ENCODE measurements at places on chromosomes 5 and 9.
A peak's percentile ranks its signal among the peaks of the same experiment; 100 is the strongest.

- no peak for DNase-seq
Observed at GRCh38 chr5:177035976-177036375, 13.5 kb downstream of the ZNF346 start.

GRCh38 chr5:56116599-56117141 is 116.5 kb downstream of the ANKRD55 start:
- DNase-seq = no peak

DNA sequence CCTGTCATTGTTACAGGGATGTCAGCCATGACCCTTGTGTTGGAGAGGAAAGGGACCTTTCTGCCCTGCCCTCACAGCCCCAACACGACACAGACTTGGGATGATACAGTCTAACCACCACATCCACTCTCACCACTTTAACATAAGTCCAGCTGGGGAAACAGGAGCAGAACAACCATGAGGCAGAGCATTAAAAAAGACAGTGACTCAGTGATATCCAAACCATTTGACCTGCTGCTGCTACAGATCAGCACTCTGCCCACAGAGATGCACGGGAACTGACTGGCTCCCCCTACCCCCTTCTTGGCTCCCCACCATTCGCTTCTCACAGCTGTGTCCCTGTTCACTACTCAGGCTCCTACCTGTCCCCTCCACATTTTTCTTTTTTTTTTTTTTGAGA is 458.6 kb downstream of the ZNF608 start:
- no peak for DNase-seq

DNA sequence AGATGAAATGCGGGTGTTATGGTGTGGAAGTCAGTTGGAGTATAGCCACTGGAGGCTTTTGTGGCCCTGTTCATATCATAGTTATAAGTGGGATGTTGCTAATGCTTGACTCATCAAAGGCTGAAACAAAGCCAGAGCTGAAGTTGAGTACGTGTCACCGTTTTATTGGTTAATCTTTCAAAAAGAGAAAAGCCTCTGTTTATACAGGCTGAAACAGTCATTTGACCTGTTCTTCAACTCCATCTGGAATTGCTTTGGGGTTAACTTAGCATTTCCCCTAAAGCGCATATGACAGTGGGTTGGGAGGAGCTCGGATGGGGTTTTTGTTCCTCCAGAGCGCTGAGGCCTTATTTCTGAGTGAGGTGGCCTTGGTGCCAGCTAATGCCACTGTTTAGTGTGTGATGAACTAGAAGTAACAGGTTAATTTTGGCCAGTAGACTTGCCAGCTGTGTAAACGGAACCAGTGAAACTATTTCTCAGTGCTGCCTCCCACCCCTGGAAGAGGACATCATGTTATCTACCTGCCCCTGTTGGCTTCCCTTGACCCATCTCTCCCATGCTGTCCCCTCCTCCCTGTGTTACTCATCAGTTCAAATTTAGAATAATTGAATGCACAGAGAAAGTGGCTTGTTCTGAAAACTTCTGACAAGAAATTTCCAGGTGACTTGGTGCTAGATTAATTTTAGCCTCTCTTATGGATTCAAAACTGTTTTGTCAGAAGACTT is 34.2 kb downstream of the MTAP start:
- no peak for DNase-seq

DNA sequence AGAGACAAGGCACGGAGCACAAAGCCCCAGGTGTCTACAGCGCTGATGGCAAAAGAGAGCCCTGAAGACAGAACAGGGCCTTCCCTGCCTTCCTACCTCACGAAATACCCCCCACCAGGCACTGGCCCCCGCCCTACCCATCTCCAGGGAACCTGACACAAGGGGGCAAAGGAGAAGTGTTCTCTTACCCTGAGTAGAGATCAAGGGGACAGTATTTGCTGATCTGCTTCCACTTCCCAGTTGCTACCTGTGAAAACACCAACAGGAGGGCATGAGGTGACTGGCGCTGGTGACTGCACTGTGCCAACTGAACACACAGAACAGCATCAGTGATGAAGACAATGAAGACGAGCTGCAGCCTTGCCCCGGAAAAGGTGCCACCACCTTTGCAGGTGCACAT is 27.4 kb downstream of the IPPK start:
- no peak for DNase-seq

DNA sequence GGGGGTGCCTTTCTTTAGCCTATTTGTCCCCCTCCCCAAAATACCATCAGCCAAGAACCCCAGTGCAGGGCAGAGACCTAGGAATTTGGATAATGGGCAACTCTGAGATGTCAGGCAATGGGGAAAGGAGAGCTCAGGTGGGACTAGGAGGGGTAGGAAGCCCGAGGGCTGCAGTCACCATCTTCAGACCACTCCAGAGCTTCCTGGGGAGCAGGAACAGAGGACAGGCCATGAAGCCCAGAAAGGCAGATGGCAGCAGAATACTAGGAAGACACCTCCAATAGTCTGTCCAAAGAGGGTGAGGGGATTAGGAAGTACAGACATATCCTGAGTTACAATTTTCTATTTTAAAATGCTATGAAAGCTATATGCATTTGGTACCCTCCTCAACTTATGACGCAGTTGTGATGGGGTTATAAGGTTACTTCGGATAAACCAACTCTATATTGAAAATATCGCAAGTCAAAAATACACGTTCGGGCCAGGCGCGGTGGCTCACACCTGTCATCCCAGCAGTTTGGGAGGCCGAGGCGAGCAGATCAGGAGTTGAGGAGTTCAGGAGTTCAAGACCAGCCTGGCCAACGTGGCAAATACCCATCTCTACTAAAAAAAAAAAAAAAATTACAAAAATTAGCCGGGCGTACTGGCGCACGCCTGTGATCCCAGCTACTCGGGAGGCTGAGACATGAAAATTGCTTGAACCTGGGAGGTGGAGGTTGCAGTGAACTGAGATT is 34.6 kb upstream of the IL17B start:
- DNase-seq = no peak

DNA sequence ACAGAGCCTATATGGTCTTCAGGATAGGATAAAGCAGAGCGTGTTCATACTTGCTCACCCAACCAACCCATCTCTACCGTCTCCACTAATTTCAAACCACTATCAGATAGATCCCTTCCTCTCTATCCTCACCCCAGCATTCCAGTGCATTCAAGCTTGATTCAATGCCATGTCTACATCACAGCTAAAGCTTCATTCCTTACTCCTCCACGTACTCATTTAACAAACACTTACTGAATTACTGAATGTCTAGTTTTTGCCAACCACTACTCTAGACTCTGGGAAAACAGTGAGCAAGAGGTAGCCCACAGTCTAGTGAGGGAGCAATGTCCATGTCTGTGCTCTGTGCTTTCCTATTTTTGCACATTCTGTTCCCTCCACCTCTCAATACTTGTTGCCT is 163.5 kb upstream of the MSX2 start:
- DNase-seq = no peak

DNA sequence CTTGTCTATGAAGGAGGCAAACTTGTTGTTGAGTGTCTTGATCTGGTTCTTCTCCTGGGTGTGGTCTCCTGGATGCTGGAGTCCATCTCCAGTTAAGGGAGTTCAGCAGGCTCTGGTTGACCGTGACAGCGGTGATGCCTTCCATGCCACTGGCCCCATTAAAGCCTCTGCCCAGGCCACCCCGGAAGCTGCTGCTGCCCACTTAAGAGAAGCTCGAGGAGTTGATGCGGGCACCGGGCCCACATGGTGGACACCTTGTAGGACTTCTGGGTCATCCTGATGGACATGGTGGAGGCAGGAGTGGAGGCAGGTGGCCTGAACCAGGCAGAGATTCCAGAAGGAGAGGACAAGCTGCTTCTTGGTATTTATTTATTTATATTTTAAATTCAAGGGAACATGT is 44.7 kb upstream of the DEPDC1B start:
- no peak for DNase-seq

DNA sequence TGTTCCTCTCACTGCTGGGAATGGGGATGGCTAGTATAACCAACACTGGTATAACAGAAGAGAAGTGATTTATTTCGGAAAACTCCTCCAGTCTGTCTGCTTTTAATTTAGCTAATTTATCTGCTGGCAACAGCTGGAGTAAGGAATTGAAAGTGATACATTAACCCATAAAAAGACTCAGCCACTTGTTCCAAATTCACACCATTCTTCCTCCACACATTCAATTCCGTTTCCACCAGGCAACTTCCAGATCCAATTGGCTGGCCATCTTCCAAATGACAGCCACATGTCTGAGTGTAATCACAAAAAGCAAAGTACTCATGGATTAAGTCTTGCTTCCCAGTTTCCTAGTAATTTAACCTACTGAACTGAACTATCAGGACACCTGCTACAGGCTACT is 77.1 kb upstream of the RETREG1 start:
- DNase-seq = no peak

GRCh38 chr5:171386006-171386671 is 1.5 kb upstream of the NPM1 start:
- no peak for DNase-seq

GRCh38 chr5:166695326-166695725 is 1596.1 kb upstream of the WWC1 start:
- DNase-seq = no peak

DNA sequence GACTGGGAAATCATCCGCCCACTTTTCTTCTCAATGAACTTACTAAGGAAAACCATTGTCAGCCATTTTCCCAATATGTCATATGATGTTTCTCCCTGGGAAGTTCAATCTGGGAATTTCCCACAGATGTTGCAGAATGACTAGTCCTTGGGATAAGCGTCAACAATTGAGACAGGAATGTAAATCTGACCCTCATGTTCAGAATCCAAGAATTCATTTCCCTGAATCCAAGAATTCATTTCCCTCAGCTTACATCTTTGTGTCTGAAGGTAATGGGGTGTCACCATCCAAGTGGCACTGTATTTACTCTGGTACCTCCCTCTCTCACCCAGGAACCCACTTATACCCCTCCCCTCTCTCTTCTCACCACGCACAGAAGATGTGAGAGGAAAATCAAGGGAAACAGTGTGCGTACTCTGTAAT is 7.4 kb downstream of the KLF9 start:
- no peak for DNase-seq

DNA sequence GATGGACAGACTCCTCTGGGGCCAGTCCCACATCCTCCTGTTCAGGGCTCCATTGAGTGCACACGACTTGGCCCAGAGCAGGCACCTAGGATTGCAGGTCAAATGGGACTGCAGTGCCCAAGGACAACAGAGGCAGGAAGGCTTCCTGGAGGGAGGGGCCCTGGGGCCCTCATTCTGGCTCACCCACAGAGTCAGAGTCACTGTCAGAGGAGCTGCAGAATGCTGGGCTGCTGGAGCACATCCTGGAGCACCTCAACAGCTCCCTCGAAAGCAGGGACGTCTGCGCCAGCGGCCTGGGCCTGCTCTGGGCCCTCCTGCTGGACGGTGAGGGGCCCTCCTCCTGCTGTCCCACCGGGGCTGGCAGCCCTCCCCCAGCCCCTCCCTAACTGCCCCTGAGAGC is 15.1 kb downstream of the REXO4 start:
- peak; percentile 7 for DNase-seq

DNA sequence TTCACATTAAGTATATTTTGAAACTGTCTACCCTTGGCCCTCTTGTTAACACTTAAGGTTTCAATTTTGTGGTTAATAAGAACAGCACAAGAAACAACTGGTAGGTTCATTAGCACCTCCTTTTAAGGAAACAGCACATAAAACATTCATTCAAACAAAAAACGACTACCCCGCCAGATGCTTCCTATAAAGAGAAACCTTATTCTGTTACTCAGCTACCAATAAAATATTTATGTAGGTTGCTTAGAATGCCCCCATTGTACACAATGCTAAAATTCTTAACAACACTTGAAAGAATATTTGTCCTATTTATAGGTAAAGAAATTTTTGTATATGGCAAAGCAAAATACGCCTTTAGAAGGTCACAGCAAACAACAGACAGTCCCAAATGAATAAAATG is 23.2 kb downstream of the CDK5RAP2 start:
- DNase-seq = no peak

DNA sequence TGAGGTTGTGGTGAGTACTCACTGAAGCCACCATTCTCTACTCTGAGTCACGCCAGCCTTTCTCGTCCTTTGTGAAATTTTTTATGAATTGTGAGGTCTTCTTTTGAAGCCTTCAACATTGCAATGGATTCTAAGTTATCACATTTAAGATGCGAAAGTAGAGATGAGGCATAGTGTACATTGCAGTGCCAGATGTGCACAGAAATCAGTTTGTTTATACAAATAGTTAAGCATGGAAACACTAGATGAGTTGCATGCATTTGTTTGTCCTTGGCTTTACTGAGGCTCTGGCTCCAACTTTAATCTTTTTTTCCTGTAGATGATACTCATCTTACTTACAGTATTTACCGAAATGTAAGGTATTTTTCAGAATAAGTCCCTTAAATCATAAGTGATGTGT is 453.7 kb upstream of the RIOK2 start:
- no peak for DNase-seq

DNA sequence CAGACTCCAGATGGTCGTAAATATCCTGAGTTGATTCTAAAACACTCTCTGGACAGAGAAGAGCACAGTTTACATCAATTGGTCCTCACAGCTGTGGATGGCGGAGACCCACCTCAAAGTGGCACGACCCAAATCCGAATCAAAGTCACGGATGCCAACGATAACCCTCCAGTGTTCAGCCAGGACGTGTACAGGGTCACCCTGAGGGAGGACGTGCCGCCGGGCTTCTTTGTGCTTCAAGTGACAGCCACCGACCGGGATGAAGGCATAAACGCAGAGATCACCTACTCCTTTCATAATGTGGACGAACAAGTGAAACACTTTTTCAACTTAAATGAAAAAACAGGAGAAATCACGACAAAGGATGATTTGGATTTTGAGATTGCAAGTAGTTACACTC is 891 bp downstream of the PCDHGB2 start:
- DNase-seq = no peak

- no peak for DNase-seq
Observed at GRCh38 chr9:93376411-93376810, 75.1 kb upstream of the FAM120A start.
